Heart left ventricle (tissue), 16 donors: ENCODE measurements at places on chromosomes 13 and 19. TPM values are rescaled to one million over a fixed set of nuclear protein-coding genes. Genes with fewer than 3 reads are reported as not detected.

GGACT gene
- total RNA-seq = 1.6 TPM

SIGLEC5 gene
- total RNA-seq = 0.28 TPM

KLK4 gene
- not detected for total RNA-seq

DNA sequence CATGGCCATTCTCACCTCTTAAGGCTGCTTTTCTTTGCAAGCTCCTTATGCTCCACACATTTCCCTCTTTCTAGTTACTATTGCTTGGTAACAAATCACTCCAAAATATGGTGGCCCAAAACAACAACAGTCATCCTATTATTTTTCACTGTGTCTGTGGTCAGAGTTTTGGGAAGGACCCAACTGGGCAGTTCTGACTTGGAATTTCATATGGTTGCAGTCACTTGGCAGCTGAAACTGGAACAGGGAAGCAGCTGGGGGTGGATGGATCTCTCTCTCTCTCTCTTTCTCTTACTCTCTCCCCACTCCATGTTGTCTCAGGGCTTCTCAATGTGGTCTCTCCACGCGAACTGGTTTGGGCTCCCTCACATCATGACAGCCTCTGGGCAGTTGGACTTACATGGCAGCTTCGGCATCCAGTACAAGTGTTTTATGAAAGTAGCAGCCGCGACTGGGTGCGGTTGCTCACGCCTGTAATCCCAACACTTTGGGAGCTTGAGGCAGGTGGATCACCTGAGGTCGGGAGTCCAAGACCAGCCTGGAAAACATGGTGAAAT is 39.6 kb downstream of the NUMBL start:
- H3K4me1 ChIP-seq = no peaks in the 10 kb centered on the region
- H3K27ac ChIP-seq = peak overlapping the region; percentile 31
- peak; percentile 48 for DNase-seq
- H3K27me3 ChIP-seq = no peaks in the 10 kb centered on the region

- peaks cover 53% of the 10 kb centered on the region for H3K36me3 ChIP-seq
- DNase-seq = no peak
- H3K27me3 ChIP-seq = no peaks in the 10 kb centered on the region
- peak overlapping the region; percentile 89 for H3K27ac ChIP-seq
- H3K4me3 ChIP-seq = no peak overlapping the region
Measured at GRCh38 chr19:15246198-15246481, 13.9 kb upstream of the EPHX3 start.

S1PR2 gene
- total RNA-seq = 1.9 TPM

DNA sequence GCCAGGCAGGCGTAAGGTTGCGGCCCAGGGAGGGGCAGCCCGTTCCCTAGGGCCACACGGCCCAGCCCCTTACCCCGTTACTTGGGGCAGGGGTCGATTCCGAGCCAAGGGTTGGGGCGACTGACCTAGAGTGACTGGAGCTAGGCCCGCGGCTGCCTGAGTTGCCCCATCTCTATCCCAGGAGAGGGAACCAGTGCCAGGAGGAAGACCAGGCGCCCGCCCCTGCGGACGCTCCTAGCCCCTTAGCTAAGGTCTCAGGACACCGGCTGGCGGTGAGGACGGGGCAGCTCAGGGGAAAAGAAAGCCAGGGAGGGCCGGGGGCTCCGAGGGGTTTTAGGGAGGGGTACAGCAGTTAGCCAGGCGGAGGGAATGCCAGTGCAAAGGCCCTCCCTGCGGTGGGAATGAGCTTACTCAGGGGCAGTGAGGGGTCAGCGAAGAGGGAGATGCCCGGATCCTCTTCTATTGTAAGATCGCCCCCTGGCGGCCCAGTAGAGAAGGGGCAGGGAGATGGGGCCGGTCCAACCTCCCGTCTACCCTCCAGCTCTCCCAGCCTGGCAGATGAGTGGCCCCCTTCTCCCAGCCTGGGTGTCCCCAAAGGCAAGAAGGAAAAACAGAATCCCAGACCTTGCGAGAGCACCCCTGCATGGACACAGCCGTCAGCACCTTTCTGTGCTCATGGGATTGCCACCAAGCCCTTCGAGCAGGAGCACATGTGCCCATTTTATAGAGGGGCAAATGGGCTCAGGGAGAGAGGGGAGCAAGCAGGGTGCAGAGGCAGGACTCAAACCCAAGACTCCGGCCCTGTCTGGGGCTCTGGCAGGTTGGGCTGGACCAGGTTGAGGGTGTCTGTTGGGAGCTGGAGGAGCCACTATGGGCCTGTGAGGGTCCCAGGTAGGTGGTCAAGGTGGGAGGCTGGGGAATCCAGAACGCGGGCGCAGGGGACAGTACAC is 16.3 kb downstream of the CILP2 start:
- no peaks in the 10 kb centered on the region for H3K27me3 ChIP-seq
- H3K36me3 ChIP-seq = no peaks in the 10 kb centered on the region
- no peaks in the 10 kb centered on the region for H3K4me1 ChIP-seq
- peak; percentile 51 for DNase-seq

GRCh38 chr19:49710372-49710951 is 19.5 kb downstream of the CPT1C start:
- H3K27me3 ChIP-seq = no peaks in the 10 kb centered on the region
- no peaks in the 10 kb centered on the region for H3K4me1 ChIP-seq
- H3K36me3 ChIP-seq = no peaks in the 10 kb centered on the region
- no peak for DNase-seq
- no peak overlapping the region for H3K27ac ChIP-seq
